ENCODE measurements at places on chromosomes 2 and 18.
A peak's percentile ranks its signal among the peaks of the same experiment; 100 is the strongest.

GRCh38 chr2:165328272-165328671, 89.1 kb downstream of the SCN2A start:
- DNase-seq: no peak

DNA sequence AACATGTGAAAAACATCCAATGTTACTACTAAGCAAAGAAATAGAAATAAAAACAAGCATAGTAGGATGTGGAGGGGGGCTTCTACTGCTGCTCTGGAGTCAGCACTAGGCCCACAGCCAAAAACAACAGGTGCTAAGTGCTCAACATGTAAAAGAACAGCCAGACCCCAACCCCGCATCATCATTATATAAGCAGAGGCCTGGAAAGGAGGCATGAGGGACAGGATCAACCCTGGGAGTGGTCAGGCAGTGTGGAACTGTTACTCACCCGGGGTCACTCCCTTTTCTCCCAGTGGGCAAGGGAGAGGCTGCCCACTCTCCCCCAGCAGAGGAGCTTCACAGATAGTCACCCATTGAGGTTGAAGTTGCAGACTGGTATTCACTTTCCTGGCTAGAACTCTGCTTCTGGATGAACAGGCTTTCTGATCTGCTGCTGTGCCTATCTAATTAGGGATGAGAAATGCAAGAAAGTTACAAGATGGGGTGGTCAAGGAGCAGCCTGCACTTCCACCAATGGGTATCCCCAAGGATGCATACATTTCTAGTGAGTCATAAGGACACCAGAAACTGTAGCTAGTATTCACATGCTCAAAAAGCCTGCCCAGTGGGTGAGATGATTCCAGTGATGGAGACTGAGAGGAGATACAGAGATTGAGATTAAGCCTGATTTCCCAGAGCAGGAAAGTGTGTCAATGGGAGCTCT, 480.1 kb upstream of the TCF4 start:
- DNase-seq: no peak

- DNase-seq: peak; percentile 91
Measured at GRCh38 chr2:85433511-85434089, 15.1 kb downstream of the SH2D6 start.

DNA sequence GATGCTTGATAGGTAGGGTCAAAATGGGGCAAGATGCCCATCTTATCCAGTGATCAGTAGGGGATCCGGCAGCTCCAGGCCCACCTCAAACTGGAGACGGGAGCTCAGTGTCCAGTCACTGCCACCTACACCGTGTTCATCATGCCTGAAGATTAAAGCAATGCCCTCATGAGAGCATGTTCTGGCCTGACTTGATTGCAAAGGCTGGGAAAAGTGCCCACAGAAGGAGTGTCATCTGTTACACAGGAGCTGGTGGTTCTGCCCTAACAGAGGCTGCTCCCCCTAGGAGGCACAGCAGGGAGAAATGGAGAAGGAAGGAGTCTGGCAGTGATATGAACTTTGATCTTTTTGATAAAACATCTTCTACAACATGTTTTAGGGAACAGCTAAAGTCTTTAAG, 92.3 kb downstream of the CCBE1 start:
- DNase-seq: no peak

DNA sequence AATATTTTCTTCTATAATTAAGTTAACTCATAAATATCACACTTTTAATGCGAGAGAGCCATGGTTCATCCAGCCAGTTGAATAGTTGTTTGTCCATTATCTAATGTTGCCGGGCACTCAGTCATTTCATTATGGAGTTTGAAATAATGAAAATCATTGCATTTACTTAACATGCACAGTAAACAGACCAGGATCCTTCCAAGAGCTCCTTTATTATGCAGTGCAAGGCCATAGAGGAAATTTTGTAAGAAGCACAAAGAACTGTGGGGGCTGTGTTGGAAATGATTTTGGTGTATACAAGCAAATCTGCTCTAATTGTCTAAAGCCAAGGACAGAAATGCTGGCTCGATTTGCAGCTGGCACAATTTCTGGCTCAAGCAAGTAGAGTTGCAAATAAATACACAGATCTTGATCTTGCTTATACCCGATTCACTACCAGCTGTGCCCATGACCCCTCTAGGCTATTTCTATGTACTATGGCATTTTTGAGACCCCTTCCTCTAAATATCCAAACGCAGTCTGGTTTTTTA, 400.3 kb upstream of the HNRNPA3 start:
- no peak for DNase-seq

GRCh38 chr2:199471443-199472057, 13.8 kb upstream of the SATB2 start:
- DNase-seq: peak; percentile 73

- no peak for DNase-seq
Measured at GRCh38 chr2:189249171-189249570, 69.6 kb upstream of the COL5A2 start.

DNA sequence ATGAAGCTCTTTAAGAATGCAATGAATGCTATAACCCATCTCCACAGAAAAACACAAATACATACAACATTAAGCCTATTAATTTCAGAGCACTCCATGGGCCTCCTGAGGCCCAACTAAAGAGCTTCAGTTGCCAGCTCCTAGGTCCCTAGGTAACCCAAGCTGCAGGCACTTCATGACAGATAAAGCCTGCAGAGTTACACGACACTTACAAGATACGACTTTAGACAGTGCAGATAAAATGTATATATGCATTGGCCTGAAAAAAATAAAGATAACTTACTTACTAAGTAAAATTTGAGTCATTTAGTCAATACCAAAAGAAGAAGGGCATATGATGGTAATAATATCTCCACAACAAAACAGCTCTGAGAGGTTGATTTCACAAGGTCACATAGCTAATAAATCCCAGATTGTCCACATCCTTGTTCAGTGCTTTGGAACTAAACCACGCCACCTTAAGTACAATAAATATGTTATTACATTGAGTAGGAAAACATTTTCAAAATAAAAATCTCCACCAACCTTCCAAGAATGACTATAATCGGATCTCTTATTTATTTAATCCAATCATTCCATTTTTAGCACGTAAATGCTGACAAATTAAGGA, 3.4 kb downstream of the MAP4K3 start:
- no peak for DNase-seq

DNA sequence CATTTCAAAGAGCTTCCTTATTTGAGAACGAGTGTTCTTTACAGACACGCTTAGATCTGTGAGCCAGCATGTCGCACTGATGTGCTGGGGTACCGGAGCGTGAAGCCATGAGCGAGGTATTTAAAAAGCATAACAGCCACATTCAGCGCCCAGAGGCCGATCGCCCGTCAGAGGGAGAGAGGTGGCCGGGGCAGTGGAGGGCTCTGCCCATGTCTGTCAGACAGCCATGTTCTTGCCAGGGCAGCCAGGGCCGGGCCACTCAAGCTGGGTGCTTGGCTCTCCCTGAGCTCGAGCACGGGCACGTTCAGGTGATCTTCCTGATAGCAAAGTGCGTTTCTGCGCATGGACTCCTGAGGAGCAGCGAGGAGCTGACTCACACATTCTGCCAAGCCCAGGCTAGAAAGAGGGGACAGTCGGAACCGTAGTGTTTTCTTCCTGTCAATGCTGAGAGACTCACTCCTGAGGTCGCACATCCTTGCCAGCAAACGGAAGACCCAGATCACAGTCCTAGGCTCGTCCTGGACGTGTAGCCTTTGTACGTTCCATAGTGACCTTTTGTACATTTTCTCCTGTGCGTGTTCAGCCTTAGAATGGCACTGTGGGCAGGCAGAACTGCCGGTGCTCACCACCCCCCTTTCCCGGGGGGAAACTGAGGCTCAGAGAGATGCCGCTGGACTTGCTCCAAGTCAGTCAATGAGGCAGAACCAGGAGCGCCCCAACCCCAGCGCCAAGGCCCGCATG, 100.7 kb downstream of the NFATC1 start:
- DNase-seq: peak; percentile 25

- no peak for DNase-seq
Measured at GRCh38 chr2:238786379-238786778, 61.5 kb upstream of the TWIST2 start.

DNA sequence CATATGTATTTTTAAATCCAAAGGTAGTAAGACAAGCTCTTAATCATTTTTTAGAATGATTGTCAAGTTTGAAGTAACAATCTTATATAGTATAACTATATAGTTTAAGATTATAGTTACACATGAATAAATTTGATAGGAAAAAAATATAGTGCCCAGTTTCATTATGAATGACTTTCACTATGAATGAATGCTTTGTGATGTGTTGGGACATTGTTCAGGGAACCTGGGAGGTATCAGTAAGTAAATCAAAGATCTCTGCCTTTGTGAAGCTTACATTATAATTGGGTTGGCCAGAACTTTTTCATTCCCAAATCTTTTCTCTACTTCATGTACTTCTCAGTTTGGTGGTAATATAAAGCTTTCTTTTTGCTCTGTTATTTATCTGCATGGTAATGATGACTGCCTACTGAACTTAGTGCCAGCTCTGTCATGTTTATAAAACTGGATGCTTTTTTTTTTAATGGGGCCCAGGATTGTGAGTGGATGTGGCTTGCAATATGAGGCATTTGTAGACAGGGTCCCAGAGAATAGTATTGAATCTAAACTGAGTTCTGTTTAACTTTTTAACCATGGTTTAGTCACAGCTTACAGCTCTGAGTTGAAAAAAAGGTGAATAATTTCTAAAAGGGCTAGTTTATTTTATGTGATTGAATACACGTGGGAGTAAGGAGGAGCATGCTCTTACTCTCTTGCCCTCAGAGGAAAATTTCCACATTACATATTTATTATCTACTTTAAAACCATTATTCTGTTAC, 23.3 kb downstream of the GLS start:
- DNase-seq: no peak

DNA sequence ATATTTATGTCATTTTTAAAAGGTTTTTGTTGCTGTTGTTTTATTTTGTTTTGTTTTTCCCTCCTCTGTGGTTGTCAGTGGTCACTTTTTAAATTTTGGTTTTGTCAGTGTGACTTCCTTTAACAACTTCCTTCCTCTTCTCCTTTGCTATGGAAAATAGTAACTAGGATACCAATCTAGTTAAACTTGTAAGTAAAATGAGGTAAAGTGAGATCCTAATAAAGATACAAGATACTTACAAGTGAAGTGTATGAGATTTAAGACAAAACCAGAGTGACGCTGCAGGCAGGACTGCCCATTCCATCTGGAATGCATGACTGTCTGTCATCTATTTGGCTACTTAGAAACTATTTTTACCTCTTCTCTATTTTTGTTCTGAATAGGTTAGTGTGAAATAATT, 30.6 kb upstream of the CREB1 start:
- no peak for DNase-seq

- DNase-seq: no peak
Measured at GRCh38 chr2:203994735-203995134, 58.2 kb downstream of the ICOS start.

DNA sequence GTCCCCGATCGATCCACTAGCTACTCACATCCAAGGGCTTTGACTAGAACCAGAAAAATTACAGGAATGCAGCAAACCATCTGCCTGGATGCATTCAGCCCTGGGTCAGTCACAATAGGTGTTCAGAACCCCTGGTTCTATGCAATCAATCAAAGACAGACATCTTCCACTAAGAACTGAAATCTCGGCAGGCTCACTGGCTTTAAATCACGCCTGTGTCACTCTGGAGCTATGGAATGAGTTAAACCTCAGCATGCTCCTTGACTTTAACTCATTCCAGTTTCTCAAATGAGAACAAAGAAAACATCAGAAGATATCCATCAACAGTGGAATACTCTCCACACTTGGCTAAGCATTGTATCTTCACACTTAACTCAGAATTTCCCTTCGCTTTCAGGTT, 68.1 kb upstream of the SPTBN1 start:
- no peak for DNase-seq

- no peak for DNase-seq
Measured at GRCh38 chr2:102126169-102126568, 16.4 kb upstream of the IL1R1 start.

DNA sequence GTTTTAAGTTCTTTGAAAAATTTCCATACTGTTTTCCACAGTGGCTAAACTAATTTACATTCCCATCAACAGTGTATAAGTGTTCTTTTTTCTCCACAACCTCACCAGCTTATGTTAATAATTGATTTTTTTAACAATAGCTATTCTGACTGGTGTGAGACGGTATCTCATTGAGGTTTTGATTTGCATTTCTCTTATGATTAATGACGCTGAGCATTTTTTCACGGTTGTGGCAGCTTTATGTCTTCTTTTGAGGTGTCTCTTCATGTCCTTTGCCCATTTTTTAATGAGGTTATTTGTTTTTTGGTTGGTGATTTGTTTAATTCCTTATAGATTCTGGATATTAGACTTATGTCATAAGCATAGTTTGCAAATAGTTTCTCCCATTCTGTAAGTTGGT, 997.9 kb downstream of the SUCLG1 start:
- DNase-seq: no peak

- no peak for DNase-seq
Measured at GRCh38 chr18:23066060-23066459, 69.2 kb upstream of the CABLES1 start.

GRCh38 chr18:4510711-4511110, 55.6 kb upstream of the DLGAP1 start:
- no peak for DNase-seq

DNA sequence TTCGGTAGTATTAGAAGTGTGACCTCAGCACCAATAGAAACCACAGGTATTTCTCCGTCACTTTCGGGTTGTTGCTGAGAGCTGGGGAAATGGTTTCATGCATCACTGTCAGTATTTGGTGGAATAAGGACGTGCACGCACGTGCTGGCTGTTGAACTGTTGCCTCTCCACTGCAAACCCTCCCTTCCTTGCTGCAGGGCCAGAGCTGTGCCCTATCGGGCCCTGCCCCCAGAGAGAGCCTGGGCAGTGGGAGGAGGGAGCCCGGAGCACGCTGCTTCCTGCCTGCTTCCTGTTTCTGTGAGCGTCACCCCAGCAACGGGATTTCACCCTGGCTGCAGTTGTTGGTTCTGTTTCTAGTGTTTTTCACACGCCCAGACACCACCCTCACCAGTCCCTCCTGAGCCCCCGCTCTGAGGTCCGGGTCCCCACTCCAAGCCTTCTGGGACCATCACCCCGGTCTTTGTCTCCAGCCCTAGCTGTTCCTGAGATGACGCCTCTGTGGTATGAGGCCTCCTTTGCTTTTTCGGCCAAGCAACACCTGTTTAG, 47.4 kb downstream of the LRRFIP1 start:
- DNase-seq: peak; percentile 87

GRCh38 chr2:153354377-153354776, 124.2 kb downstream of the RPRM start:
- DNase-seq: no peak

GRCh38 chr2:88666576-88666975, 24.9 kb upstream of the RPIA start:
- DNase-seq: no peak

- no peak for DNase-seq
Measured at GRCh38 chr2:159163930-159164329, 122.6 kb downstream of the WDSUB1 start.

- no peak for DNase-seq
Measured at GRCh38 chr2:18412980-18413675, 147.3 kb downstream of the RDH14 start.

GRCh38 chr2:183493040-183493439, 368.8 kb downstream of the NUP35 start:
- no peak for DNase-seq

GRCh38 chr2:43175020-43175441, 51.4 kb downstream of the ZFP36L2 start:
- no peak for DNase-seq

DNA sequence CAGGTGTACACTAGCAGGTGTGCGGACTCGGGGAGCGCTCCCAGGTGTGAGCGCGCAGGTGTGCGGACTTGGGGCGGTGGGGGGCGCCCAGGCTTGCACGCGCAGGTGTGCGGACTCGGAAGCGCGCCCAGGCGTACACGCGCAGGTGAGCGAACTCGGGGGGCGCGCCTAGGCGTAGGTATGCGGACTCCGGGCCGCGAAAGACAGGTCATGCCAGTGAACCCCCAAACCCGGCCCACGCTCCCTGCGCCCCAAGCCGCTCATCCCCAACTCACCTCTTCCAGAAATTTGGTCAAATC, 342 bp downstream of the CYB5A start:
- no peak for DNase-seq
